Right renal cortex interstitium (tissue), 3 donors: ENCODE measurements at places on chromosomes 16 and 17.

DNA sequence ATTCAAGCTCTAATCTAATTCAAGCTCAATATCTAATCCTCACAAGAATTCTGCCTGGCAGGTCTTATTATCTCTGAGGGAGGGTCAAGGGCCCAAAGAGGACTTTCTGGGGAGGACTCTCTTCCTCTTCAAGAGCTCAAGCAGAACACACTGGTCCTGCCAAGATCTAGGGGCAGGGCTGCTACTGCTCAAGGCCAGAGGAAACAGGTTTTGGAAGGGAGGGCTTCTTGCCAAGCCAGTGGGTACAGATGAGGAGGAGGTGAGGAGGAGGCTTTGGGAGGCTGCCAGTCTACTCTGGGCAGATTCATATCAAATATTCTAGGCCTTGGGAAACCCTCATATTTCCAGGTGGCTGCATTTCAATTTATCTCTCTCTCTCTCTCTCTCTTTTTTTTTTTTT is 51.8 kb upstream of the IL34 start:
- DNase-seq: no peak

- DNase-seq: no peak
These were observed 231.2 kb upstream of the GSE1 start for GRCh38 chr16:85381738-85382592.

DNA sequence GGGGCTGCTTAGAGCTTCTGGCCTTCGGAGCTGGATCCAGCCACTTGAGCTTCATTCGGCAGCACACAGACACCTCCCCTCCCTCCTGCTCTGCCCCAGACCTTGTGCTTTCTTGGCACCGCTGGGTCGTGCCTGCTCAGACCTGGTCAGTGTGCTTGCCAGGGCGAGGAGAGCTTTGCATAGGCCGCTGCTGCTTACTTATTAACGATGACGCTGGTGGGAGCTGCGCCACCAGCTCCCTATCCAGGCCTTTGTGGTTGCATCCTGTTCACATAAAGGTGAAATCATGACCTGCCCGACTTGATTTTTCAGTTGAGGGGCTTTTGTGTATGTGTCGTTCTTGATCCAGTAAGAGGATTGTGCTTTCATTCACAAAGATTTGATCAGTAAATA is 101.1 kb downstream of the MSI2 start:
- no peak for DNase-seq

DNA sequence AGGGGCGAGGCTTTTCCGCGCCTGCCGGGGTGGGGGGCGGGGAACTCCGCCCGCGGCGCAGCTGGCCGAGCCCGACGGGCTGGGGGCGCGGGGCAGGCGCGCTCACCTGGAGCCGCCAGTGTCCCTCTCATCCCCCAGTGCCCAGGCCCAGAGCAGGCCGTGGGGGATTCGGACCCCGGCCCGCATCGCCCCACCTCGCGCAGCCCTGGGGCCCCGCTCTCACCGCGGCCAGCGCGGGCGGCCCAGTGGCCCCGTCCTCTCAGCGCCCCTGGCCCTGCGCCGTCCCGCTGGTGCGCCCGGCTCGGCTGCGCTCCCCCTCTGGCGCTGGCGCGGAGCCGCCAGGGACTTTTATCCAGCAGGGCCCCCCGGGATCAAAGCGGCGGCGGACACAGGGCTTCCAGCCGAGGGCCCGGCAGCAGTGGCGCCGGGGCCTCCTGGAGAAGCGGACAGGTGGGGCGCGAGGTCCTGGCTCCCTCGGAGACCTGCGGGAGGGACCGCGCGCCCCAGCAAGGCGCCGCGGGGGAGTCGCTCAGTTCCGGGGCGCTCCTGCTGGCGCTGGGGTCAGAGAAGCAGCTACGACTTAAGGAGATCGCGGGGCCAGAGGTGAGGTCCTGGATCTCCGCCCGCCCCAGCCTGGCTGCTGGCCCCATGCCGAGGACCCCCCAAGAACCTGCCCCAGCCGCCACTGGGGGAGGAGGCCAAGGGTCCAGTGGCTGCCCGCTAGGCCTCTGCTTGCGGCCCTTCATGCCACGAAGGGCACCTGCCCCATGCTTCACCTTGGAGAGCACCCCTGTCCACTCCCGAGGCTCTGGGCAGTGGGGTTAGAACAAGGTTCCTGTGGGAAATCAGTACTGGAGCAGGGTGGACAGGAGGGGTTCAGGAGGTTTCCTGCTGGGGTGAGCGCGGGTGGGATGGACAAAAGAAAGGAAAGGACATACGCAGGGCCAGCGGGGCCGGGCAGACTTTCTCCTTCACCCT is 823 bp upstream of the NOTUM start:
- DNase-seq: no peak

GRCh38 chr16:23124315-23124714 is 24.9 kb downstream of the USP31 start:
- DNase-seq: no peak

GRCh38 chr16:73126525-73126853 is 78.6 kb upstream of the ZFHX3 start:
- DNase-seq: no peak

GRCh38 chr17:6452471-6453266 is 8.4 kb downstream of the PIMREG start:
- DNase-seq: no peak

DNA sequence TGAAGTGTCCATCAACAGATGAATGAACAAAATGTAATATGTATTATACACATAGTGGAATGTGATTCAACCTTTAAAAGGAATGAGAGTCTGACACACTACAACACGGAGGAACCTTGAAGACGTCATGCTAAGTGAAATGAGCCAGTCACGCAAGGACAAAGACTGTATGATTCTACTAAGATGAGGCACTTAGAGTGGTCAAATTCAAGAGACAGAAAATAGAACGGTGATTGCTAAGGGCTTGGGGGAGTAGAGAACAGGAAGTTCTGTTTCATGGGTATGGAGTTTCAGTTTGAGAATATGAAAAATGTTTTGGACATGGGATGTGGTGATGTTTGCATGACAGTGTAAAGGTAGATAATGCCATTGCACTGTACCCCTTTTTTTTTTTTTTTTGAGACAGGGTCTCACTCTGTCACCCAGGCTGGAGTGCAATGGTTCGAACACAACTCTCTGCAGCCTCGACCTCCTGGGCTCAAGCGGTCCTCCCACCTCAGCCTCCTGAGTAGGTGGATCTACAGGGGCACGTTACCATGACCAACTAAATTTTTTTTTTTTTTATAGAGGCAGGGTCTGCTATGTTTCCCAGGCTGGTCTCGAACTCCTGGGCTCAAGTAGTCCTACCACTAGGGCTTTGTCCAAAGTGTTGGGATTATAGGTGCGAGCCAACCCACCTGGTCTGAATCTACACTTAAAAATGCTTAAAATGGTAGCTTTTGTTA is 2.9 kb upstream of the CCDC102A start:
- DNase-seq: no peak

- no peak for DNase-seq
These were observed 72.9 kb downstream of the HS3ST3B1 start for GRCh38 chr17:14373614-14374259.
